IMR-90 (cell line): ENCODE measurements at places on chromosomes 13 and 19.
A peak's percentile ranks its signal among the peaks of the same experiment; 100 is the strongest.

GRCh38 chr19:16112778-16113177 is 1.1 kb downstream of the RAB8A start:
- no peak for DNase-seq

DNA sequence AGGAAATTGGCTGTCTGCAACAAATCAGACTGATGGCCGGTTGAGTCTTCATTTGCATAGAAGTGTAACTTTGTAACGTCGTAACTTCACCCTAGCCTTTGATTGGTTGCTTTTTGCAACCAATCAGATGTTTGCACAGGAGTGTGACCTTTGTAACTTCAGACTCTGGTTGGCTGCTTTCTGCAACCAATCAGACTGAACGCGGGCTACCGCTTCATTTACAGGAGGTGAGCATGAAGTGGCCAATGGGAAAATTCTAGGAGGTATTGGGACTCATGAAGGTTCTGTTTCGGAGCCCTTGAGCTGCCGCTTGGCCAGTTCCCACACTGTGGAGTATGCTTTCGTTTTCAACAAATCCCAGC is 441 bp upstream of the ZNF559 start:
- DNase-seq: peak; percentile 75

DNA sequence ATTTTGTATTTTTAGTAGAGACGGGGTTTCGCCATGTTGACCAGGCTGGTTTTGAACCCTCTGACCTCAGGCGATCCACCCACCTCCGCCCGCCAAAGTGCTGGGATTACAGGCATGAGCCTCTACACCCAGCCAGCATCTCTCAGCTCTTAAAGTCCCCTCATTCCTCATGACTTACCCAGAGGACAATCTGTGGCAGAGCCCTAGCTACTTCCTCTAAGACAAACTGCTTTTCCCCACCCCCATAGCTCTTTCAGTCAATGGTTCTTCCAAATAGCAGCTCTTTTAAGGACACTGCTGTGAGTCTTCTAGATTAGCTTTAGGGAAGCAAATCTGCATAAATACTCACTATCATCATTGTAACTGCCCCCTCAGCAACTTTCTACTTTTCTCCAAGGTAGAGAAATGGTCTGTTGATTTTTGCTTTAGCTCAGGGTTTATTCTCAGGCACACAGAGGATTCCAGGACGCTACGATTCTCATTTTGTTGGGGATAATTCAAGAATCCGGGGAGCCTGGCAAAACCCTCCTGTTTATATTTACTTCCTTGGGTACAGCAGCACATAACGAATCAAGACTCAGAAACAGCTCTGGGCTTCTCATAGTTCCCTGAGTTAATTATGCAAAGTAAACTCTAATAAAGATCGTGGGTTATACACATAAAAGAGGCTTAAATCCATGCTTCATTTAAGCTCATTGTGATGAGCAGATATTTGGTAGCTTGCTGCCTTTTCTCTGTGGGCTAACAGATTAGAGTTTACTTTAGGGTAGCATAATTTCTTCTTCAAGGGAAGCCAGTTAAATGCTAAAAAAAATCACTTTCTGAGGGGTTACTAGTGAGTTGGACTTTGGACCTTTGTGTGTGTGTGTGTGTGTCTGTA is 357.4 kb downstream of the TDRD3 start:
- DNase-seq: no peak

GRCh38 chr19:51462276-51462675 is 4.0 kb upstream of the SIGLEC8 start:
- no peak for DNase-seq

DNA sequence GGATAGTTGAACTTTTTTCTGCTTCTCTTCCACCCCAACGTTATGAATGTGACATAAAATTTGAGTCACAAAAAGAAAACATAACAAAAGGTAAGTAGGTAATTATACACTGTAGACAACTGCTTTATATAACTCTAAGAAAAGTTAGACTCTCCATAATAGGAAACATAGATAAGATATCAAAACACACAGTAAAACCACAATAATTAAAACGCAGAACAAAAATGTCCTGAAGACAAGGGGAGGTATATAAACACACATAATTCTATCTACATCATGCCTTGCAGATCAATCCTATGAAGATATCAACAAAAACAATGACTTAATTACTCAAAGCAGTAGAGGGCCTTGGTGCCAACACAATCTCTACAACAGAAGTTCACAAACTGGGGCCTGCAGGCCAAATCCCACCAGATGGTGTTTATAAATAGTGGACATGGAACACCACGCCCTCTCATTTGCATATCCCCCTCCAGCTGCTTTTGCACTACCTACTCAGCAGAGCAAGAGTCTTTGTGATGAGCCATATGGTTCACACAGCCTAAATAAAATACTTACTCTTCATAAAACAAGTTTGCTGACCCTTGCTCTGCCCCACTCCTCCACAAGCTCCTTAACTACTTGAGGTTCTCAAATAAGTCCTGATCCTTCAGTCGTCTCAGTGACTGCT is 254.7 kb downstream of the KLF12 start:
- DNase-seq: peak; percentile 16

GRCh38 chr19:33216198-33216830 is 9.3 kb downstream of the SLC7A10 start:
- no peak for DNase-seq

GRCh38 chr13:83794583-83794982 is 87.7 kb downstream of the SLITRK1 start:
- DNase-seq: no peak

GRCh38 chr19:51398096-51398704 is 7.8 kb upstream of the C19orf84 start:
- DNase-seq: peak; percentile 18

DNA sequence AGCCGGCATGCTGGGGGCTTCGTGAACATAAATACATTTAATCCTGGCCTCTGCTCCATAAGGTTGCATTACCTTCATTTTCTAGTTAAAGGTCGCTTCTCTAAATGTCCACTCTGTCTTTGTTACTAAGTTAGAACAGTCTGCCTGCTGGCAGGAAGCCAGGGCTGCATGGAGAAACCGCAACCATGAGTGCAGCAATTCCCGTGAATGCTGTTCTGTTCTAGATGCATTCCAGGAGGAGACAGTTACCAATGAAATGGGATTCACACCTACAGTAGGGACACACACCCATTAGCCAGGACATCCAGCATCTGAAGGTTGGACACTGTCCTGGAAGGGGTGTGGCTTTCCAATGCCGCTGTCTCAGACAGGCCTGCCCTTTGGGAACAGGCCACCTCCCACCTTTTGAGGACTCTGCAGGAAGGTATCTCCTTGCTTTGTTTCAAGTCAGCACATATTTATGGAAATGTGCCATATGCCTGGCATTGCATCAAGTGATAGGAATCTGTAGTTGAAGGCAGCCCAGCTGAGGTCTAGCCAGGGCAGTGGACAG is 129.7 kb downstream of the SLC7A1 start:
- DNase-seq: peak; percentile 62

DNA sequence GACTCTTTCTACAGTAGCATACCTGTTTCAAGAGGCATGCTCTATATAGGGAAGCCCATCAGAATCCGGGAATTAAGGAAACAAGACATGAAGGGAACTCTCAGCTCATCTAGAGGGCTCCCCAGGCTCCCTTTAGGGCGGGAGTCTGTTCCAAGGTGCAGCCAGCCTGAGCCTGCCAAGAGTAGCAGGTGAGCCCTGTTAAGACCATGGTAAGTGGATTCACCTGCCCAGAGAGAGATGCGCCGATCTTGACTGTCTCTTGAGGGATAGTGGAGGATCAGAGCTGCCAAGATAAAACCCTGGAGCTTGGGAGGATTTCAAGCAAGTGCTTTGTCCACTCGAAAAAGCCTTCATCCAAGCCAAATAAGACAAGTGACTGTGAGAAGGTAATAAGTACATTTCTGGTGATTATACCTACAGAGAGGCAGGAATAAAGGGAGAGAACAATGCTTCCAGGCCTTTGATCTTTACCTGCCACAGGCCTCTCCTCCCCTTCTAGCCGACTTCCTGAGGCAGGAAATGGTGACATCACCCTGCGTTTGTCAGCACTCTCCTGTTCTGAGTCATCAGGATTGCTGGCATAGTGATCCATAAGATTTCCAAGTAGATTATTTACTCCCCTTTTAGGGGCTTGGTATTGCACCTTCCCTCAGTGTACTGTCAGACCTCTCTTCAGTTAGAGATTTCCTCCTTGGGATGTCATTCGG is 31.5 kb downstream of the KLF5 start:
- peak; percentile 91 for DNase-seq

DNA sequence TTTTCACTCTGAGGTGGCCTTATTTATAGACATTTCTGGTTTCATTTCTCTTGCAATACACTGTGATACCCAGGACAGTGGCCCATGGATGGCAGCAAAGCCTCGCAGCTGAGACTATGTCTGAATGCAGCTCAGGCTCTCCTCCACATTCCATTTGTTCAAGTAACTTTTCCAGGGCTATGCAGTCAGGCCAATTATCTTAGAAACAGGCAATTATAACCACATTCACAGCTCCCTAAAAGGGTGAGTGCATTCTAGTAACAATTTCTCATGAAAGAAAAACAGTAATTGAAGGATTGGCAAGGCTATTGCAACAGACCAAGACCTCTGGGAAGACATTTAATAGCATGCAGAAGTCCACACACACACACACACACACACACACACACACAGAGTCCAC is 264.0 kb downstream of the TBC1D4 start:
- DNase-seq: peak; percentile 4

- DNase-seq: no peak
Observed at GRCh38 chr19:10966809-10967208, 6.0 kb downstream of the SMARCA4 start.

DNA sequence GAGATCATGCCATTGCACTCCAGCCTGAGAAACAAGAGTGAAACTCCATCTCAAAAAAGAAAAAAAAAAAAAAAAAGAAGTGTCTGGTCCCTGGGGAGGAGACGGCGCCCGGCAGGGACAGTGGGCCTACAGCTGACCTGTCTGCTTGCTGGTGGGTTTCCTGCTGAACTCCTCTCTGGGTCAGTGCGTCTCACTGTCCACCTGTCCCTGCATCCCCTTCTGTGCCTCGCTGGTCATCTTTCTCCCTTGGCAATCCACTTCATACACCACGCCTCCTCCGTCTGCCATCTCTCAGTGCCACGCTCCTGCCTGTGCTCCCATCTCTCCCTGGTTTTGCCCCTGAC is 63.4 kb downstream of the ACSBG2 start:
- DNase-seq: no peak

DNA sequence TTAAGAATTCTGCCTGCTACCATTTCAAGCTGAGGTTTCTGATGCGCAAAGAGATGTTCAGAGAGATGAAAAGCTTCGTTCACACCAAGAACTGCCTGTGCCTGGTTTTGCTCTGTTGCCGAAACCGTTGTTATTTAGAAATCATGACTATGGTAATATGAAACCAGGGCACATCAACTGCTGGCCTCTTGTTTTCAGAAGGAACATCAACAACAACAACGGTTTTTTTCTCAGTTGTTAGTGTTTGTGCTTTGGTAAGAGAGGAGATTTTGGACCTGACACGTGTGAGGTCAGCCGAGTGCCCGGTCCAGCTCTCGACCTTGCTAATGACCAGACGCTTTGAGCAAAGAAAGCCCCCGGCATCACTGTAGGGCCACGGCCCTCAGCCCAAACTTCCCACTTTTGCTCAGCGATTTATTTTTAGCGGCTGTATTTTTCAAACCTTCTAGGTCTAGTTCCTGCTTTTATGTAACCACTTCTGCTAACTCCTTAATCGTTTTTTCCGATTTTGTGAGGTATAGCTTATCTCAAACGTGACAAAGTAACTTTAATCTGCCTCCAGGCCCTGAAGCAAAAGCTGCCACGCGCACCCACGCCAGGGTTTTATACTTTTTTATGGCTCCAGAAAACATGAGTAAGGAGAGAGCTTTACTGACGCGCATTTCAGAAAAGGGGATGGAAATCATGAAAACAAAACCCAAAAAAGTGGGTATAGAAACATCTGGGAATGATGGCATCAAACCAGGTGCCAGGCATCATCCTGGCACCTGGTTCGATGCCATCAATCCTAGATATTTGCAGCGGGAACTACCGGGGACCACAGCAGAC is 42.0 kb downstream of the KLF2 start:
- no peak for DNase-seq

GRCh38 chr13:75637181-75637750 is 1.1 kb downstream of the LMO7 start:
- DNase-seq: no peak
